ENCODE measurements at places on chromosomes 7 and 10.

DNA sequence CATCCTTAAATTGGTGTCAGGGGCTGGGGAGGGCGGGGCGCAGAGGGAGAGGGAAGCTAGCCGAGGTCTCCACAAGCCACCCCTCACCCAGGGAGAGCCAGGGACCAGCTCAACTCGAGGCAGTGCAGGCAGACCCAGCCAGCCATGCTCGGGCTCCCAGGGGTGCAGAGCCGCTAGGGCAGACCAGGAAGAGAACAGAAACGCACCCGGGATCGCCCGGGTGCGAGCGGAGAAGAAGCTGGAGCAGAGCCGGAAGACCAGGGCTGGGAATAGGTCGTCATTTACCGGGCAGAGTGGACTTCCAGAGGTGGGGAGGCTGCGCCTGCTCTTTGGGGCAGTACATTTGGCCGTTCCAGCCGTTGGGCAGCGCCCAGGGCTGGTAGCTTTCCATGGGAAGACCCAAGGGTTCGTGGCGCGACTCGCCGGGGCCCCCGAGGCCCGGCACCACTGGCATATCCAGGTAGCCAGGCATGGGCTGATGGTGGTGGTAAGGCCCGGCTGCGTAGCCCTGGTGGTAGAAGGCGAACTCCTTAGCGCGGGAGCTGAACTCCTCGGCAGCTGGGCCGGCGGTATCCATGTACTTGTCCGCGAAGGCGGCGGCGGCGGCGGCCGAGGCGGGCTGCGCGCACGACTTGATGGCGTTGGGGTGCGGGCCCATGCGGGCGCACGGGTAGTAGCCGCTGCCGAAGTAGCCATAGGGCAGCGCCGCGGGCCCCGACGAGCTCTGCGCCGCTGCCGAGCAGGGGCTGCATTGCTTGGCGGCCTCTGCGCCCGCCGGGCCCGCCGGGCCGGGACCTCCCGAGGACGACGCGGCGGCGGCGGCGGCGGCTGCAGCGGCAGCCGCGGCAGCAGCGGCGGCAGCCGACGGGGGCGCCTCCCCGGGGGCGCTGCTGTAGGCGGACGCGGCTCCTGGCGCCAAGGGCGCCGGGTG, 755 bp downstream of the HOXA13 start:
- peak; percentile 45 for DNase-seq

DNA sequence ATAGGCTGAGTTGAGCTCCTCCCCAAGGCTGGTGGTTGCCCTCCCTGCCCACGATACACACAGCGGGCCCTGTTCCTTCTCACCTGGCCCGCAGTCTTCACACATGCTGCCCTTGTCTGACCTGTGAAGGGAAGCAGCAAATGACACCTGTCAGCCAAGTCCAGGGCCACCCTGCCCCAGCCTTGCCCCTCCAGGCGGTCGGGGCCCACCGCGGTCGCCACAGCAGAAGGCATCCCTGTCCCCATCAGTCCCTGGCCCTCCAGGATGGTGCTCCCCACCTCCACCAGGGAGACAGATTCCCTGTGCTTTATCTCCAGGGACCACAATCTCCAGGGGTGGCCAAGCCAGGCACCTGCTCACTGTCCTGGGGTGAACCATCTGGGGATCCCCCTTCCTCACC, 81.2 kb upstream of the TMEM248 start:
- DNase-seq = no peak

DNA sequence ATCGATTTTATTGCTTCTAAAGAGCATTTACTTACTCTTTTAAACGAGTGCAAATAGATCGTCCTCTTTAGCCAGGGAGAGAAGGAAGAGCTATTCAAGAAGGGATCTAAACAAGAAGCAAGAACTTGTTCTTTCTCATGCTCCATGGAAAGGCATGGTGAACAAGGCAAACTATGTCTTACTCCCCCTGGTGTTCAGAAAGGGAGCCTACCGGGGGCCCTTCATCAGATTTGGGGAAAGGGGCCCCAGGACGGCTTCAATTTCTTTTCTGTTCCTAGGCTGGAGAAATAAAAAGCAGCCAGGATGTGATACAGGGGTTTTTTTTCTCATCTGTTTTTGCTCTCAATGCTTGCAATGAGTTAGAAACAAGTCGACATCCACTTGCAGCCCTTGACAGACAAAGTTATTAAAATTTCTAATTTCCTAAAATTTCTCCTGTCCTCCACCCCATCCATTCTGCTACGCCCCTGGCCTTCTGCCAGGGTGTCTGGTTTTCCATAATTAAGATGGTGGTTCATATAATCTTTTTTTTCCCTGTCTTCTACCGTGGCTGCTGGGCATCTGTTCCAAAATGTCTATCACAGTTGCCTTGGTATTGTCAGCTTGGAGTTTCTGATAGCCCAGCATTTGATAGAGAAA, 214.4 kb downstream of the CREB5 start:
- DNase-seq = peak; percentile 75

DNA sequence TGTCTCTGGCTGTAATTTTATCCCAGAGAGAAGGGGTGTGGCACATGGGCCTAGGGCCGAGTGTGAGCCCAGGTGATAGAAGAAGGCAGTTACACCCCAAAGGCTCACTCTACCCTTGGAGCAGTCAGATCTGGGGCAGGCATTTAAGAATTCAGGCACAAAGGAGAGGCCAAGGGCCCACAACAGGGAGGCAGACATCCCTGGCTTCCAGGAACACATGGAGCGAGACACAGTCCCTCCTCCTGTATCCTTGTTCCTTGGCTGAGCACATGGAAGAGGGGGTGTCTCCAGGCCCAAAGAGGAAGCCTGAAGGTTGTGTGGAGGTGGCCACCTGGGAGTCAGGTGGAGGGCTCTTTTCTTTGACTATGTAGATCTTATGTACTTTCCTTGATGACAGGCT, 286.2 kb downstream of the RPS24 start:
- no peak for DNase-seq

- DNase-seq = no peak
These were observed 38.6 kb upstream of the NCAPG2 start for GRCh38 chr7:158743219-158743618.

DNA sequence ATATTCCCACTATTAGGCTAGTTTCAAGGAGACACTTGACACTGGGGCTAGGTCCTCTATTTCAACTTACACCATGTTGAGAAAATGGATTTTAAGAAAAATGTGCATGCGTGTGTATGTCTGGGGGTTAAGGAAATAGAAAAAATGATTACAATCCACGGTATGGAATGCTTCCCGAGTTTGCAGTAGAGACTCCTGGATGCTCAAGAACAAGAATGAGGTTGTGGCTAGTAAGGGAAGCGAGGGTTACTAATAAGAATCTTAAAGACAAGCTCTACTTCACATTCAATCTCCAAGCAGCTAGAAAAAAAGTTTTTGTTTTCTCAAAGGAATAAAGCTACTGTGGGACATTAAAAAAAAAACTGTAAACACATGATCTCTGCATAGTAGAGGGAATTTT, 54.7 kb downstream of the ANK3 start:
- no peak for DNase-seq

DNA sequence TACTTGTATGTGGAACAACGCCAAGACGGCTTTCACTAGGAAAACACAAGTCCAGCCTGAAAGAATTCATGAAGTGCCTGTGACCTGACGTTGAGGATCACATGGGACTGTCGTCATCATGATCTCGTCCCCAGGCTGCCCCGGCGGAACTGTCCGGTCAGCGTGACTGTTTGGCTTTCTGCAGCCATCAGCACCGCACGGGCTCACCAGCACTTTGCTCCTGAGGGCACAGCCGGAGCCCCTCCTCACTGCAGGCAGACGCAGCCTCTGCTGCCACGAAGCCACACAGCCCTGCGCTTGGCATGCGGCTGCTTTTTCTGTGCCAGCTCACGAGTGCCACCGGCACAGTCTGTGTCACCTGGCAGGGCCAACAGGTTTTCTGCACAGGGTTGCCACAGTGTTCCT, 9.4 kb upstream of the GET4 start:
- peak; percentile 50 for DNase-seq

DNA sequence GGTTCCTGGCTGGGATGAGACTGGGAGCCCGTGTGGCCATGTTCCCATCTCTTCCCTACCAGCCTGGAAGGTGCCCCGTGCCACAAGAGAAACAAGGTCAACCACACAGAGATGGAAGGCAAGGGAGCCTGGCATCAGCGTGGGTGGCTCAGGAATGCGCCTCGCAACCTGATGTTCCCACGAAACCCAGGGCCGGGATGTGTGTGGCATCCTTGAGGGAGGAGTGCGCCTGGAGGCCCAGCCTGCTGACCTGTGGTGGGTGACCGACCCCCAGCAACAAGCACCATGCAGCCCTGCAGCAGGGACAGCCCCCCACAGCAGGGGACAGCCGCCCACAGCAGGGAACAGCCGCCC, 267.2 kb downstream of the ELFN1 start:
- DNase-seq = no peak

DNA sequence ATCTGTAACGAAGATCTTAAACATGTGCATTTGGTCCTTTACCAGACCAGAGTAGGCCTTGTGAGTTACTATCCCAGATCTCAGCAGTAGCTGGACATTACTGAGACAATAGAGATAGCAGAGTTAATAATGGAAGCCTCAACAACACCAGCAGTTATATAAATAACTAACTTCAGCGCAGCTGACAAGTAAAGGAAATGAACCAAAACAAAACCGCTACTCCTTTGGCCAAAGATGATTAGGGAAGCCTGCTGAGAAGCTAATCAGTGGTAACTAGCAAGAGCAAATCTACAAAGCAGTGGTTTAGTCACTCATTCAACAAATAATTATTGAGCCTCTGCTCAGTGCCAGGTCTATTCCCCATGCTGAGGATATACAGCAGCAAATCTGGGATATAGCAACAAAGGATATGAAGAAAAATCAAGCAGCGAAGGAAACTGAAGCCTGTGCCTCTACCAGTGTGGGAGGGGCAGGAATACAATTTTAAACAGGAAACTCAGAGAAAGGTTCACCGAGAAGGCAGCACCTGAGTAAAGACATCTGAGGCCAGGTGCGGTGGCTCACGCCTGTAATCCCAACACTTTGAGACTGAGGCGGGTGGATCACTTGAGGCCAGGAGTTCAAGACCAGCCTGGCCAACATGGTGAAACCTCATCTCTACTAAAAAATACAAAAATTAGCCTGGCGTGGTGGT, 103.6 kb downstream of the ELMO1 start:
- no peak for DNase-seq

DNA sequence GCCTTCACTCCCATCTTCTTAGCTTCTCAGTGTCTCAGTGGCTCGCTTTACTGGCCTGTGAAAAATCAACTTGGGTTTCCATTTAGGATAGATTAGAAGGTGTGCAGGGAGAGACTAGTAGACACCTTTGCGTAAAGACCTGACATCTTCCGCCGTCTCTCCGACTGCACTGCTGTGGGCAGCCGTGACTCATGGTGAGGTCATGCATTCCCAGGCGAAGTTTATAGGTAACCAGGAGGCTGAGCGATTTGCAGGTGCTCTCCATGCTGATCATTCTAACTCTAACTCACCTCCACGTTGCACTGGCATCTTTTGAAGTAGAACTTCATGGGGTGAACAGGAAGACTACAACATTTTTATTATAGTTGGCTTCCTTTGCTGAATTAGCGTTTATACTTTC, 68.0 kb upstream of the ZNF438 start:
- DNase-seq = peak; percentile 81

DNA sequence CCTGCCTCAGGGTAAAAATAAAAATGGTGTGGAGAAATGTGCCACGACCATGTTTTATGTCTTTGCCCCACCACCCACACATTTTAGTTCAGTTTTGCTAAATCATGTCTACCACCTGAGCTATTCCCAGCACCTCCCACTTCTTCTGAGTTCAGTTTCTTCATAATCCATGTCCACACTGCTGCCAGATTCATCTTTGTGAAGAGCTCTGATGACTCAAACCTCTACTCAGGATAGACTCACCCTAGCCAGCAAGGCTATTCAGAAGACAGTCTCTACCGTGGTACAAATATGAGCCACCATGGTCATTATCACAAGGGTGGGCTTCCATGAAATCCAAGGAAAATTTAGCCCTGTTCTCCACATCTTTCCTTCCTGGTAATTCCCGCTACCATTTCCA, 231.1 kb upstream of the PRKCQ start:
- DNase-seq = no peak

GRCh38 chr10:74231375-74231774, 80.4 kb downstream of the ADK start:
- peak; percentile 14 for DNase-seq

- DNase-seq = no peak
These were observed 61.5 kb downstream of the CPVL start for GRCh38 chr7:29084832-29085231.

GRCh38 chr7:109503421-109503820, 933.7 kb downstream of the DNAJB9 start:
- no peak for DNase-seq

- DNase-seq = no peak
These were observed 913.8 kb upstream of the SORCS1 start for GRCh38 chr10:108078263-108078662.

DNA sequence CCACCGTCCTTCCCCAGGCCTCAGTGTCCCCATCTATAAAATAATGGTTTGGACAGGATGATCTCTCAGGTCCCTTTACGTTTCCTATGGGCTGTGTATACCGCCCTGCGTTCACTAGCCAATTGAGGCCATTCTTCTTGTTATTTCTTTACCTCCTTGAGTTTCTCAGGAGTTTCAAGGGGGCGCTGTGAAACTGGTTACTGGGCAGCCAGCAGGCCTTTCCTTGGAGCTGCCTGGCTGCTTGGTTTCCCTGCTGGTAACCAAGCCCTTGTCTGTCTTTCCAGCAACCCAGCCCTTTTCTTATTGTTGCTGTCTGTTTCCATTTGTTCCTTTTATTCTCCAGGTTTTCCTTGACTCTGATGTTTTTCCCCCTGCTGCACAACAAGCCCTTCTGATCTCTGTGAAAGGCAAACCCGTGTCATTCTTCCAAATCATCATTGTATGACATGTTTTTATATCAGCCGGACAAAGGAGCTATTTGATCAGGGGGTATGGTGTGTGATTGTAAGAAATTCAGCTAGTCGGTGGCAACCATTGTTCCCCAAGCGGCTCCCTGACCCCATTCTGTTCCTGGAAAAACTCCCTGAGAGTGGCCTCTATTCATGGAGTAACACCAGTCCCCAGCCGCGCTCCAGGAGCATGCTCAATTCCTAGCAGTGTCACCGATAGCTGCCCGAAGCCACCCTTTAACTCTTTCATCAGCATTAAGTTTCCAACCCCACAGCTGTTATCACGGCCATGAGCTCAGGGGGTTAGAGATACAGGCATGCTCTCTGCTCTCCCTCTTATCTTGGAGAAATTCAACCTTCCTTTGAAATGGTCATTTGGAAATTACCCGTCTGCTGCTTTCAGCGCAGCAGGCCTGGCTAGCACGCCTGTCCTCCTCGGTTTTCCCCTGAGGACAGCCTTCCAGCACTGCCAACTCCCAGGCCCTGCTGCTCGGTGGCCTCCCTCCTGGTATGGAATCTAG, 26.6 kb downstream of the FGF8 start:
- DNase-seq = peak; percentile 11

GRCh38 chr7:93036807-93037206, 81.0 kb downstream of the SAMD9 start:
- DNase-seq = no peak

DNA sequence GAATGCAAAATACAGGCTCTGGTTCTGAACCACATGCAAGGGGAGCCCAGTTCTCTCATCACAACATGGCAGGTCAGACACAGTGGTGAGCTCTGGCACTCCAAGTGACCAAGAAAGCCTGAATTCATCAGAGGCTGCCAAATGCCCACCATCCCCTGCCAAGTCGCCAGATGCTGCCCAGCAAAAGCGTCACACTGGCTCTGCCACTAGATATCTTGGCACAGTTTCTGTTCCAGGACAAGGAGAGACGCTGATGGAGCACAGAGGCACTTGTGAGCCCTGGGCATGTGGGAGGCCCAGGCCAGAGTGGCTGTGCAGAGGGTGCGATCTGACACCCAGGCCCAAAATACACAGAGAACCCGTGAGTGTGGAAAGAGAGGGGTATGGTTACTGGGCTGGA, 57.8 kb downstream of the GAD2 start:
- DNase-seq = no peak
